NCI-H1092 (cell line): ENCODE measurements at places on chromosomes 1 and 21.

GRCh38 chr21:29347274-29347681, 48.6 kb downstream of the BACH1 start:
- no peak for DNase-seq

DNA sequence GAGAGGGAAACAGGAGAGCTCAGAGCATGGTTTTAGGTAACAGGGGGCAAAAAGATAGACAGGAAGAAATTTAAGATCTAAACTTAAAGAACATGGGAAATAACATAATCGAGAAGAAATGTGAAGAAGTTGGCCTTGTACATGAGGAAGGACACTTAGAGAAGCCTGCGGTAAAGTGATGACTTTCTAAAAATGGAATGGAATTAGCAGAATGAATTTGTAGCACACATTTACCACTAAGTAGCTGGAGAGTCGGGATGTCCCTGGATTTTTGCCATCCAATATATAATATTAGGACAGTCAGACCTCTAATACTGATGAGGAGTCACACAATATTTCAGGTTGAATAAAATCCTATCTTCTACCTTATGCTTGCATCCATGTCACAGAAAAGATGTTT, 77.7 kb upstream of the C1orf87 start:
- DNase-seq, result no peak

- peak; percentile 25 for DNase-seq
These were observed 149.0 kb downstream of the IGSF21 start for GRCh38 chr1:18256282-18257235.

- DNase-seq, result no peak
These were observed 46.2 kb downstream of the MAN1A2 start for GRCh38 chr1:117413412-117413811.

DNA sequence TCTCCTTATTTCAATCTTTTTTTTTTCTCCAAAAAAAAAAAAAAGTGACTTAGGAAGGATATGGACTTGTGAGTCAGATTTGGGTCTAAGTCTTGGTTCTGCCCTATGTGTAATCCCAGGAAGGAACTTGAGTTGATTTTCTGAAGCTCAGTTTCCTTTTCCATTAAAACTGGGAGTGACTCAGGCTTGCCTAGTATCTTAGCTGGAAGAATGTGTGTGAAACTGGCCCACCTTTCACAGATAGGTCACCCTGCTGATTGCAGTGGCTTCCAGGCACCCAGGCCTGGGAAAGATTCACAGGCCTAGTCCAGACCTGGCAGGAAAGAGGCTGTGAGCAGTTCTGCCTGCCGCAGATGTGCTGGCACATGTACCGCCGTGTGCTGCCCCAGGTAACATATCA, 218.3 kb upstream of the HOOK1 start:
- DNase-seq, result no peak

- no peak for DNase-seq
These were observed 11.5 kb upstream of the AGT start for GRCh38 chr1:230725256-230726012.

DNA sequence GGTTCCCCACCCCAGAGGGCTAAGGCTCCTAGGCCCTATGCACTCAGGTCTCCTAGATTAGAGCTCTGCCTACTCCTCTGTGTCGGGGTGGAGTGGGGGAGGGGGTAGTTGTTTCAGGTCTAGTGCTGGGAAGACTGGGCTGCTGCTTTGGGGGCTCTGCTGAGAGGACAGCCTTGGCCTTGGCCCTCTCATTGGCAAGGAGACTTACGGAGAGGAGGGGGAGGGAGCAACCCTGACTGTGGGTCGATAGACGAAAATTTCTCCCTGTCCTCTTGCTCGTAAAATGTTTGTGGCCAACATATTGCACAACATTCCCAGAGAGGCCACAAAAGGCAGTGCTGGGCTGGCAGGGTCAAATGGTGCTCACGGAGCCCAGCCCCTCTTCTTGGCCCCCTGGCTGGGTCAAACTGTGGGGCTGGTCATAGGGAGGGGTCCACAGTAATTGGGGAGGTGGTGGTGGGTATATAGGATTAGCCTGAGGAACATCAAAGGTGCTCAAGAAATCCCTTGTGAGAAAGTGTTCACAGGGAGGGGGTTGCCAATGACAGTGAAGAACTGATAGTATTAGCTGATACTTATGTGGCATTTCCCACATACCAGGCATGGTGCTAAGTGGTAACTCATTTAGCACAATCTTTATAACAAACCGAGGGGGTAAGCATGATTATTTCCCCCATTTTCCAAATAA, 8.5 kb upstream of the DMBX1 start:
- no peak for DNase-seq

DNA sequence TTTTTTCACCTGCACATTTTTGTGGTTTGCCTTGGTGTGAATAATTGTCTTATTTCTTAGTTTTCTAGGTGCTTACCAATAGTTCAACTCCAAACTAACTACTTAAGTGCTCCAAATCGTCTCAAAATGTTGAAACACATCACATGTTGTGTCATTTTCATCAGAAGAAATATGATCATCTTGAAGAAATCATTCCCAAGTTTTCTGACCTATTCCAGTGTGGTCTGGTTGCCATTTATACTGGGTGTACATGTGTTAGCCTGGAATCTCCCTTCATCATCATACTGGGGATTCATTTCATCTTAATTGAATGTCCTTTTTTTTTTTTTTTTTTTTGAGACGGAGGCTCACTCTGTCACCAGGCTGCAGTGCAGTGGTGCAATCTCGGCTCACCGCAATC, 67.0 kb downstream of the EIF2B3 start:
- DNase-seq, result no peak

DNA sequence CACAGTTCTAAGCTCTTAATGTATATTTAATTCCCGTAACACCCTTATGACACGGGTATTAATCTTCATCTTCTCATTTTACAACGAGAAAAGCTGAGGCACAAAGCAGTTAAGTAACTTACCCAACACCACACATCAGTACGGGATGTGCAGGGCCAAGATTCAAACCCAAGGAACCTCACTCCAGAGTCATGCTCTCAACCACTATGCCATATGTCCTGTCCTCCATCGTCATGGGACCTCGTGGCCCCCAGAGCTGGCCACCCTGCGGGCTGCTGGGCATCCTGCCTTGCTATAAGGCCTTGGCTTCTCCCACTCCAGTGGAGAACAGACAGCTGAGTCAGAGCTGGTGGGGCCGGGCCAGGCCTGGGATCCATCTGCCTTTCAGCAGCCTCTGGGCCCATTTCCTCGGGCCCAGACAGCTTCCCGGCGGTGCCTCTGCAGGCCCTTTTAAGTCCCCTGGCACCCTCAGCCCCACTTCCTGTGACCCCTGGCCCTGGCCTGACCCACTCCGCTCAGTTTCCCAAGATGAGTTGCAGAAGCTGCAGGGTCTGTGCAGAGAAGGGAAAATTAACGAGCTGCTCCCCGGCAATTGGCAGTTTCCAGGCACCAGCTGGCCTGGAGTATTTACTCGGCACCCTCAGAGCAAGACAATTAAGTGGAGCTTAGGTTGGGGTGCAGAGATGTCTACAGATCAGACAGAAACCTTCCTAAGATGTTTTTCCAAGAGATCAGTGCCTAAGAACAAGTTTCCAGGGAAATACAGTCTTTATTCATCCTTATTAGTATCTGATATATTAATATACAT, 98.2 kb downstream of the EPHB2 start:
- peak; percentile 49 for DNase-seq

- DNase-seq, result no peak
These were observed 6.0 kb downstream of the DRAM2 start for GRCh38 chr1:111133866-111134265.
